ENCODE measurements at places on chromosomes 7 and 10.

DNA sequence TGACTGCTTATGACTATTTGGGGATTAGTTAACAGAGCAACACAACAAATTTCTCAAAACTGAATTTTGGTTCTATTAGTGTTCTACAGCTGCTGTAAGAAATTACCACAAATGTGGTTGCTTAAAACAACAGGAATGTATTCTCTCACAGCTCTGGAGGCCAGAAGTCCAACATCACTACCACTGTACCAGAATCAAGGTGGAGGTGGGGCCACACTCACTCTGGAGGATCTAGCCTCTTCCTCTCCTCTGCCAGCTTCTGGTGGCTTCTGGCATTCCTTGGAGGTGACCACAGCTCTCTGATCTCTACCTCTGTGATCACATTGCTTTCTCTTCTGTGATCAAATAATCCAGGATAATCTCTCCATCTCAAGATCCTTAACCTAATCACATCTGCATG, 194.7 kb upstream of the BMPER start:
- DNase-seq: no peak

- DNase-seq: no peak
Measured at GRCh38 chr7:33692956-33693355, 212.4 kb upstream of the BMPER start.

DNA sequence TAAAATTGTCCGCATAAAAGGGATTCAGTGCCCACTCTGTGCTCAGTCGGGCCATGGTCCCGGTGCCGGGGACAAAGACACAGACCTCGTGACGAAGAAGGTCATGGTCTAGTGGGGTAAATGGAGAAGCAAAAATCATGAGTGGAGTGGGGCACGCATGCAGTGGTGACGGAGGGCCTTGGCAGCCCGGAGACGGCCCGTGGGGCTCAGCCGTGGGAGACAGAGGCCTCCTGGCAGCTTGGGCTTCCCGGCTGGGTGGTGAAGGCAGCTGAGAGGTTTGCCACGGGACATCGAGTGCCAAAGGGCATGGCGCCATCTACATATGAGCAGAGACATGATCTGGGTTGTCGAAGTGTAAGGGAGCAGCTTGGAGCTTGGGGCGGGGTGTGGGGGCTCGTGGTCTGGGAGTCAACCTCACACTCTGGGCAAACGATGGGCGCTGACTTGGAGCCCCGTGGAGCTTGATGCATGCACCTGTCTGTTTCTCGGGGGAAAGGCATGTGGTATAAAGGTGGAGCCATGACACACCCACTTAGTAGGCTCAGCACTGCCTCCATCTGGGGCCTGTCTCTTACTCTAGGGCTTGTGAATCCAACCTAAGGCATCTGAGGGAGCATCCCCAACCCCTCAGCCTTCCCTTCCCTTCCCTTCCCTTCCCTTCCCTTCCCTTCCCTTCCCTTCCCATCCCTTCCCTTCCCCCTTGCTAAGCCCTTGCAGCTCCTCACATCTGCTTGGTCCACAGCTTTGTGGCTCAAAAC, 151.0 kb upstream of the INSYN2A start:
- no peak for DNase-seq

DNA sequence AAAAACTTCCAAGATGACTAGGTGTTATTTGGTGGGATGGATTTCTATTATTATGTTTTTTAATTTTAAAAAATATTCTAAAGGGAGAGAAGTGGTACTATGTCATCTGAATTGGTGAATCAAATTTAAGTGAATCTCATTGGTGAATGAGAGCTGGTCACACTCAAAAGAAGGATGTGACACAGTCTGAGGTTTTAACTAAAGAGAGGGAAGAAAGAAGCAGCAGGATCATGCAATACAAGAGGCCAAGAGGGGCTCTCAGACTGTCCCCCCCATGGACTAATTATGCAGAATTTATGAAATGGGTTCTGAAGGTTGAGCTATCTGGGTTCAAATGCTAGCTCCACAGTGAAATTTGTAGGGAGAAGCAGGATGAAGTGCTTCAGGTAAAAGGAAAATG, 16.2 kb downstream of the MACC1 start:
- DNase-seq: no peak

- DNase-seq: no peak
Measured at GRCh38 chr7:122132341-122132740, 11.7 kb downstream of the AASS start.

DNA sequence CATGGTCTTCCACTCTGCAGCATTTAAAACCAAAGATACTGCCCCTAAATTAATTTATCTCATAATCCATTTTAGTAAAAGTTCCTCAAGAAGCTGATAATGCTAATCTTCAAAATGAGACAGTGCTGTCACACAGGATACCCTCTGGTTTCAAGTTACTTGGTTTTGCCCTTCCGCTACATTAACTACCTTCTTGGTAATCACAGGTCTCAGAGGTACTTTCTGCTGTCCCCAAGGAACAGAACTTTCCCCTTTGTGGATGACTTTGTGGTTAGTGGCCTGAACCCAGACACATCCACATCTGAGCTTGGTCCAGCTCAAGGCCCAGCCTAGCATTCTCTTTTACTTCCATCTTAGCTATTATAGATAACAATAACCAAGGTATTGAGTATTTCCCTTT, 88.8 kb upstream of the TMEM26 start:
- DNase-seq: no peak

GRCh38 chr10:127435246-127435645, 113.9 kb upstream of the NPS start:
- DNase-seq: no peak

DNA sequence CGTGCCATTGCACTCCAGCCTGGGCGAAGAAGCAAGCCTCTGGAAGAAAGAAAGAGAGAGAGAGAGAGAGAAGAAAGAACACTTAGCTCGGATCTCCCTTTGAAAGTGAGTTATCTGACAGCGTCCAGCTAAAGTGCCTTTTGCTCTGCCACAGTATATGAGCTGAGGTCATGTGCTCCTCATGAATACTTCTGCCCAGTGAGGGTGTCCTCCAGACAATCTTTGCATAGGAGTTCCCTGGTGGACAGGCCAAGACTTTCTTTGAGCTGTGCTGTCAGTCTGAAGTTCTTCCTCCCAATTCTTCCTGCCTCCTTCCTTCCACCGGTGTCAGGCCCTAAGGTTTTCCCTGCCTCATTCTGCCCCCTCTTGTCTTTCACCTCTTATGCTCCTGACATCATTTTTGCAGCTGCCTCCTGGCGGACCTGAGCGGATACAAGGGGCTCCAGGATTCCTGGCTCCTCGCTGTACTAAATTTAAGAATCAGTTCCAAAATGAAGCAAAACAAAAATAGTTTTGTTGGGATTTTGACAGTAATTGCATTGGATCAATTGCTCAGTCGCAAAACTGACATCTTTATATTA, 31.9 kb downstream of the XRCC2 start:
- DNase-seq: no peak

DNA sequence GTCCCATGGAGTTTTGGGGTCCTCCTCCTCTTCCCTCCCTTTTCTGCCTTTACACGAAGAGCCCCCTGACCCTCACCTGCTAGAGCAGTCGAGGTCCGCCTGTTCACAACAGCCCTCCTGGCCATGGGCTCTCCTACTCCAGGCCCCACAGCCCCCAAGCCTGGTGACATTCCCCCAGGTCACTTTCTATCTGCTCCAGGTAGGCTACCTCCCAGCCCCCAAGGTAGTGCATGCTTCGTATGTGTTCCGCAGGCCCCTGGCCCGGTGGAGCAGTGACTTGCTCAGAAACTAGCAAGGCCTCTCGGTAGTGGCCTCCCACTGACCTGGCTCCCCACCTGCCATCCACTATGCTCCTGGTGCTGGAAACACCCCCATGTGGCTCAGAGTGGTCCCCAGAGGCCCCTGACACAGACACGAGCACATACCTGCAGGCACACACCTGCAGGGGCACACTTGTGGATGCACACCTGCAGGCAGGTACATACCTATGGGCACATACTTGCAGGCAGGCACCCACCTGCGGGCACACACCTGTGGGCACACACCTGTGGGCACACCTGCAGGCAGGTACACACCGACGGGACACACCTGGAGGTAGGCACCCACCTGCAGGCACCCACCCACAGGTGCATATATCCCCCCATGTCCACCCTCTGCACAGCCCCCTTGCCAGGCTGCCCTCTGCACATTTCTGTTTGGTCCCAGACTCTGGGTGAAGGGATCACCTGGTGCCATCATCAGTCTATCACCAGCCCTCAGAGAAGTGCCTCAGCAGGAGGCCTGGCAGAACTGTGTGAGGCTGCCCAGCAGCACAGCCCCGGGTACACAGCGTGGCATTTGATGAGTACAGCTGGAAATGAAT, 322.5 kb downstream of the PTPRN2 start:
- no peak for DNase-seq

GRCh38 chr10:69734797-69735468, 66.8 kb upstream of the COL13A1 start:
- DNase-seq: no peak

DNA sequence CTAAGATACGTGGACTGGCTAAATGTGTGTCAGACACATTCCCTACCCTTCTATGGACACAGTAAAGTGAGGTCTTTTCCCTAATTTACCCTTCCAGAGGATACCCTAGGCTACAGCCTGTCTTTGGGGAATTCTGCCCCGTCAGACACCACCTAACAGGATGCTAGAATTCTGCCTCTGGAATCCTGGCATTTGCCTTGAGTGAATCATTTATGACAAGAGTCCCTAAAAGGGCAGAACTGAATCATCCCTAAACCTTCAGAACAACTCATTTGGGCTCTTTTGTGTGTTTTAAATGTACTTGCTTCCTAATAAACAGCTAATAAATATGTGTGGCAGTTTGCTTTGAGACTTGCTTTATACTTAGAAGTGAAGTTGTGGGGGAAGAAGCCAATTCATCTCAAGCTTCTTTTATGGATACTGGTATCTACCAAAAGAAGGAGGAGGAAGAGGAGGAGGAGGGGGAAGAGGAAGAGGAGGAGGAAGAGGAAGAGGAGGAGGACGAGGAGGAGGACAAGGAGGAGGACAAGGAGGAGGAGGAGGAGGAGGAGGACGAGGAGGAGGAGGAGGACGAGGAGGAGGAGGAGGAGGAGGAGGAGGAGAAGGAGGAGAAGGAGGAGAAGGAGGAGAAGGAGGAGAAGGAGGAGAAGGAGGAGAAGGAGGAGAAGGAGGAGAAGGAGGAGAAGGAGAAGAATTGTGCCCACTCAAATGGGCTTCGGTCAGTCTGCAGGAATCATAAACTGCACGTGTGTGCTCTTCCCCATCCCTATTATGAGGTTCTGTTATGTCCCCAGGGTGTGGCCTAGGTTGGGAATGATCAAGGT, 27.1 kb downstream of the PARP12 start:
- DNase-seq: no peak
